Activated naive CD4-positive, alpha-beta T cell treated with anti-CD3 and anti-CD28 coated beads, Interleukin-2, amount 50 U/mL, for 72 hours (primary cell): ENCODE measurements at places on chromosomes 3 and 15.

- no peak for DNase-seq
Observed at GRCh38 chr15:41483115-41483514, 10.6 kb upstream of the ITPKA start.

- no peak for DNase-seq
Observed at GRCh38 chr15:24861014-24861690, 93.6 kb upstream of the SNRPN start.

- DNase-seq = no peak
Observed at GRCh38 chr3:169272532-169272931, 391.0 kb downstream of the MECOM start.

DNA sequence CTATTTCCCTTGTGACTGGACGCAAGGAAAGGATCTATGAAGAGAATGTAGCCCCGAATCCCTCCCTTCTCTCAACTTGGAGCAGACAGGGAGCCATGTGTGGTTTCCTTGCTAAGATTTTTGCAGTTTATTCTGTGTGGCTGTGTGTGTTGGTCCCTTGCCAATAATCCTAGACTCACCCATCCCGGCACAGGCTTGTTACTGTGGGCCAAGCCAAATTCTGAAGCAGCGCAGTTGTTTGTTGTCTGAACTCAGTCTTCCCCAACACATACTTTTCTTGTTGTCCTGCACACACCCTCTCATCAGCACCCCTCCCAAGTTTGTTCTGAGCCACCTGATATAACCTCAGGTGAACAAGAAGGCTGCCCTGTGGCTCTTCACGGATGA lies 193.3 kb upstream of the CTDSPL start:
- DNase-seq = no peak

- DNase-seq = no peak
Observed at GRCh38 chr15:48109212-48109611, 11.6 kb upstream of the SLC24A5 start.
